ENCODE measurements at places on chromosomes 2 and 18. TPM values are rescaled to one million over a fixed set of nuclear protein-coding genes. Genes with fewer than 3 reads are reported as not detected.
A peak's percentile ranks its signal among the peaks of the same experiment; 100 is the strongest.

CCDC102B gene
- total RNA-seq, result 1.8 TPM

CCDC121 gene
- 0.71 TPM for total RNA-seq

DNA sequence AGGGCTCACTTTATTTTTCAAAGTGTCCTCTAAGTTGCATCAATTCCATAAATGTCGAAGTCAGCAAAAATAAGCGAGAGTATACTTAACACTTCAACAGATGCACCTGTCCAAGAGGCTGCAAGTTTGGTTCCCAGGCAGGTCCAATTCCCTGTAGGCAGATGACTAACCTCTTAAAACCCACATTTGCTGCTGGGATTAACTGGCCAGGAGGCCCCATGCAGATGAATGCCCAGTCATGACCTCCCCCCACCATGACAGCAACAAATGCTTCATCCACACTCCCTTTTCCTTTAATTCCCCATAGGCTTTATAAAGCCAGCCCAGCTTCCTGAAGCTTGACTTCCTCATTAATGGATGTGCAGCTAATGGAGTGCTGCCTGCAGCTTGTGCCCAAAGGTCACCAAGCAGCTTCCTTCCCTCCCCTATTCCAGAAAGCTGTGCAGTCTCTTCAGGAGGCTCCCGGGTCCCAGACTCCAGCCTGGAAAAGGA is 35.7 kb downstream of the REEP1 start:
- H3K4me3 ChIP-seq, result no peak overlapping the region
- peaks cover 32% of the 10 kb centered on the region for H3K27me3 ChIP-seq
- no peaks in the 10 kb centered on the region for H3K36me3 ChIP-seq

GRCh38 chr2:201984800-201985525 is 48.7 kb upstream of the FZD7 start:
- no peak for DNase-seq
- H3K36me3 ChIP-seq, result no peaks in the 10 kb centered on the region
- peaks cover 10% of the 10 kb centered on the region for H3K27me3 ChIP-seq

DNA sequence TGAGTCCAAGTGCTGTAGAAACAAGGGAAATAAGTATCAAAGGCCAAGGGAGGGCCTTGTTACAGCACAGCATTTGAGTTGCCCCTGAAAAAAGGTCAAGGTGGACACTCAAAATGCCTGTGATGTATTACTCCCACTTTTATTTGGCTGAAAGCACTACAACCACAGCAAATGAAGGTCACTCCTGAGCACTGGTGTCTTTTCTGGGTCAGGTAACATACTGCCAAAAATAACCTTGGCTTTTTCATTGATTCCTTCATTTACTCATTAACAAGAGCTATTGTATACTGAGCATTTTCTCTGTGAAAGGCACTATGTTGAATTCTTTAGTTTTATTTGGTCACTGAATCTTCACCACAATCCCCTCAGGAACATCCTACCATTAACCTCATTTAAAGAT is 590.3 kb downstream of the BCL11A start:
- H3K27ac ChIP-seq, result no peak overlapping the region
- H3K36me3 ChIP-seq, result no peaks in the 10 kb centered on the region

ARHGAP28 gene
- not detected for total RNA-seq

- no peak for DNase-seq
- H3K4me1 ChIP-seq, result peaks cover 42% of the 10 kb centered on the region
- peak overlapping the region; percentile 100 for H3K4me3 ChIP-seq
- peak overlapping the region; percentile 88 for H3K27ac ChIP-seq
- H3K36me3 ChIP-seq, result peaks cover 35% of the 10 kb centered on the region
- no peaks in the 10 kb centered on the region for H3K27me3 ChIP-seq
Observed at GRCh38 chr2:208255557-208256106, 761 bp upstream of the IDH1 start.
